Activated CD4-positive, alpha-beta T cell treated with anti-CD3 and anti-CD28 coated beads for 36 hours (primary cell): ENCODE measurements at places on chromosomes 2 and 18.
A peak's percentile ranks its signal among the peaks of the same experiment; 100 is the strongest.

DNA sequence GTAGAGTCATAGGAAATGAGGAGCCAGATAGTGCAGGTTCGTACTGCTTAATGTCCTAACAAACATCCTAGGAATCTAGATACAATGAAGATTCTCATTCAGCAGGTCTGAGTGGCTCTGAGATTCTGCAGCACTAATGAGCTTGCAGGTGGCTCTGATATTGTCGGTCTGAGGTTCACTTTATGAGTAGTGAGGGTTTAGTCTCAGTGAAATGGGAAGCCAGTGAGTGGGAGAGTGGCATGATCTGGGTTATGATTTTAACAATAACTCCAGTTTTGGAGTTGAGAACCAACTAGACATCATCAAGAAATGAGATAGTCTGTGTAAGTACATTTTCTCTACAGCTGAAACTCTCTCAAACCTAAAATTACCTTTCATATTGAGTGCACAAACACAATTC, 166.8 kb upstream of the SP5 start:
- DNase-seq: no peak

- no peak for DNase-seq
These were observed 26.6 kb downstream of the HK2 start for GRCh38 chr2:74860521-74860920.

GRCh38 chr2:119784876-119785275, 25.2 kb downstream of the PTPN4 start:
- DNase-seq: no peak

DNA sequence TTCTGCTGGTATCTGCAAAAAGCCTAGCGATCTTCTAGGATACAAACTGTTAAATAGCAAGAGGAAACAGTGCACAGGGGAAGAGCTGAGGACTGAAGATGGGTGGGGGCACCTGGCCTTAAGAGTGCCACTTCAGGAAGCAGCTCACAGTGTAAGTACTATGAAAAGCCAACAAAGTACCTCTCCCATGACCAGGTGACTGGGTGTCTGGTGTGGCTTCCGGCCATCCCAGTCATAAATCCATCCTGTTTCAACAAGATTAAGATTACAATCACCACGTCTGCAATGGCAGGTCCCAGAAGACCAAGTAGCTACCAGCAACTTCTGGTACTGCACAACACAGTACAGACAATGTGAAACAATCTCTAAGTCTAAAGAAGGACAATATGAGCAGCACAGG, 15.9 kb downstream of the ERFE start:
- DNase-seq: no peak

DNA sequence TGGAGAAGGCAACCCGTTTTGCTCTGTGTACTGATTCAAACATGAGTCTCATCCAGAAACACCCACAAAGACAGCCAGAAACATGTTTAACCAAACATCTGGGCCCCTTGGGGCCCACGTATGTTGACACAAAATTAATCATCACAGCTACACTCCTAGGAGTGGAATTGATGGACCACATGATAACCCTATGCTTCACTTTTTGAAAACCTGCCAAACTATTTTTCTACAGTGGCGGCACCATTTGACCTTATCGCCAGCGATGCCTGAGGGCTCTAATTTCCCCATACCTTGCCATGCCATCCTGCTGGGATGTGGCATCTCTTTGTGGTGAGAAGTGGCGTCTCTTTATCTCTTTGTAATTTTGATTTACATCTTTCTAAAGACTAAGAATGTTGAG, 38.5 kb downstream of the PSMG2 start:
- DNase-seq: peak; percentile 17

GRCh38 chr2:12442476-12442847, 274.3 kb upstream of the TRIB2 start:
- DNase-seq: no peak
